Activated CD4-positive, alpha-beta T cell treated with anti-CD3 and anti-CD28 coated beads, Interleukin-2, amount 50 U/mL, for 24 hours (primary cell): ENCODE measurements at places on chromosomes 3 and 15.

DNA sequence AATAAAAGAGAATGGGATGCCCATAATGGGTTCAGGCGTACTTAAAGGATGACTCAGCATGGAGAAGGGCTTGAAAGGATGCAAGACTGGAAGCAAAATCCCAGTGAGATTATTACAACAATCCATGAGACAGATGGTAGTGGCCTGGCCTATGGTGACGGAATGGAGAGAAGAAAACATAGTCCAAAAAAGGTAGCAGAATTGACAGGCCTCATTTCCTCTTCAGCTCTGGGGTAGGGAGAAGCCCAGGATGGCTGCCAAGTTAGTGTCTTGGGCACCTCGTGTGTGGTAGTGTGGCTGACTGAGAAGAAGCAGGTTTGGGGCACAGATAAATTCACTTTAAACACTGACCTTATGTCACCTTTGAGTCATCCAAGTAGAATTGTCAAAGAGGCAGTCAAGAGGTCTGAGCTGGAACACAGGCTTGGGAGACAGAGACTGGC, 18.1 kb downstream of the MB21D2 start:
- DNase-seq = no peak

GRCh38 chr3:57142411-57142723, 22.8 kb downstream of the IL17RD start:
- DNase-seq = no peak

DNA sequence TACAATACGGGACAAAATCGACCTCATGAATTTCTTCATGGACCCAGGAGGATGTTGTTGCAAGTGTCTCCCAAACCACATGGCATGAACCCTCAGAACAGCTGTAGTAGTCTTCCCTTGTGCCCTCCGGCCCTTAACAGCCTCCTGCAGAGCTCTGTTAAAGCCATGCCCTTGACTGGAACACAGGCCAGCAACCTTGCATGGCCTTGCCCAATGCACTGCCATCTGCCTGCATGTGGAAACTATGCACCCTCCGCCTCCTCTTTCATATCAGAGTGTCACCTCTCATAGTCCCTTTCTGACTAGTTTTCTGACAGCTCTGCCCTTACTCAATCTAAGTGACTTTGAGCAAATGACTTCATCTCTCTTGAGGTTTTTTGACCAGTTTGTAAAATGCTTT, 39.4 kb upstream of the TRIM71 start:
- no peak for DNase-seq

DNA sequence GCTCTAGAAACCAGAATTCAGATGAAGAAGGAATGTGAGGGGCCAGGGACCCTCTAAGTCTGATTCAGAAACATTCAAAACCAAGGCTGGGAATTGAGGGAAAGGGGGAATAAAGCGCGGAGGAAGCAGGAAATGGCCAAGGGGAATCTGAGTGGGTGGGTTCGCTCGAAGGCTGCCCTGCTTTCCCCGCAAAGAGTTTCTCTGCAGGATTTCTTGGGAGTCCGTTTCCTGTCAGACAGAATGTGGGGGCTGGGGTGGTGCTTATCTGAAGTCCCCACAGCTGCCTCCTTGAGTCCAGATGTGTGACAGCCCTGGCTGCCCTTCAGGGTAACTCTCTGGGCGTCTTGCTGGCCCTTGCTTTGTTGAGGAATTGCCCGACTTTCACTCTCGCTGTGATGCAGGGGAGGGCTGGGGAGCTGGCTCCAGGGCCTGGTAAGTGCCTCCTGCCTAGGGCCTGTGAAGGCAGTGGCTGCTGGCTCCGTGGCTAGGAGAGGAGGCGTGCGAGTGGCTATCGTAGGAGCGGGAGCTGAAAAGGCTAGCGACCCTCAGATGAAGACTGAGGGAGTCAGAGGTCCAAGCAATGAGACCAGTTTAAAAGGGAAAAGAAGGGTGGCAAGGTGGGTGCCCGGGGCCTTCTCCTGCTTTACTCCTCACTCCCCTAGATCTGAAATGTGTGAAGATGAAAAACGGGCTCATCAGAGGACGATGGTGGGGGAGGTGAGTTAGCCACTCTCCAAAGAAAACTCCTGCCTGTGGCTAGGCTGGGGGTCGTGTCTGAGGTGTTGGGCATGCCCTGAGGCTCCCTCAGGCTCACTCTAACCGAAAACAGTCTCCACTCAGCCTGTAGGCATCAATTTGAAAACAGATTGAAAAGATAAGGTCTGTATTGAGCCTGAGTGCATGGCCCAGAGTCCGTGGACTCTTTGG, 143.9 kb upstream of the UMPS start:
- no peak for DNase-seq

DNA sequence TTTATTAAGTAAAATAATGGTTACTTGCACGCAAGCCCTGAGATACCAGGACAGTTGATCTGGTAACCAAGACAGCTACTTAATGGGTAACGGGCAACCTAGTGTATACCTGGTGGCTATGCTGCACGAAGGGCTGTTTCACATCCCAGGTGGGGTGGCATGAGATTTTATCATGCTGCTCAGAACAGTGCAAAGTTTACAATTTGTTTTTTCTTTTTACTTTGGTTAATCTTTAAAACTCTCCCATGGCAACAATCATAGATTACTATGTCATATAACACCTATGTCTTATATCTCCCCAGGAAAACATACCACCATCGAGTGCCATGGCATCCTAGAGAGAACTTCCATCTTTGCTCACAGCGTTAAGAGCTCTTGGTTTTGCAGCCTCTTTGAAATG, 32.2 kb upstream of the SLC28A1 start:
- DNase-seq = no peak

- DNase-seq = no peak
These were observed 2.1 kb downstream of the SOX14 start for GRCh38 chr3:137766041-137766875.

DNA sequence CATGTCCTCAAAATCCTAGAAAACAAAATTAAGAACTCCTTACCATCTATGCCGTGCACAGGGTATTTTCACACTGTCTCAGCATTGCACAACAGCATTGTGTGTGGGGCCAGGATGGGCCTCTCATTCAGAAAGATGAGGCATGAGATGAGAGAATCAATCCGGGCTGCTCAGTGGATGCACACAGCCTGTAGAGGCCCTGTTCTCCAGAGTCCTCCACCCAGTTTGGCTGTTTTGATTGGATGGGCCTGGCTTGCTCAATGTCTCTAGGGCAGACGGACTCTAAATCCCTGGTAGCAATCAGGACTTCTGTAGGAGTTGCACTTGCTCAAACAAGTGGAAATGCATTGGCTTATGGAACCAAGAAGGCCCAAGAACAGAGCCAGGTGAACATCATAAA, 20.2 kb upstream of the CPNE9 start:
- no peak for DNase-seq

- DNase-seq = no peak
These were observed 65.7 kb downstream of the SLC12A8 start for GRCh38 chr3:125146626-125147490.

GRCh38 chr3:68173012-68173634, 518.7 kb upstream of the SUCLG2 start:
- DNase-seq = no peak

GRCh38 chr3:115239717-115240116, 92.6 kb upstream of the ZBTB20 start:
- DNase-seq = no peak

DNA sequence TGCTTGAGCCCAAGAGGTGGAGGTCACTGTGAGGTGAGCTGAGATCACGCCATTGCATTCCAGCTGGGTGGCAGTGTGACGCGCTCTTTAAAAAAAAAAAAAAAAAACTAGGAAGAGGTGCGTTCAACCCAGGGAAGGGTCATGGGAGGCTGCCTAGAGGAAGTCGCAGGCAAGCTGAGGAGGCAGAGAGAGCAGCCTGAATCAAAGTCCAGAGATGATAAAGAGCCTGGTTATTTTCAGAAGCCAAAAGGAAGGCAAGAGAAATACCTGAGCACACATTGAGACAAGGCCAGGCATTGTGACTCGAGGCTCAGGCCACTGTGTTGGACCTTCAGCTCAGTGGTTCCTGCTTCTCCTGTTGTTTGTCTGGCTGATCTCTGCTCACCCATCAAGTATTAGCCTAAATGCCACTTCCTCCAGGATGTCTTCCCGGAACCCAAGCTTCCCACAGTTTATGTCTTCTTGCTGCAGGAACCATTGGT, 16.1 kb upstream of the GCNT3 start:
- no peak for DNase-seq

DNA sequence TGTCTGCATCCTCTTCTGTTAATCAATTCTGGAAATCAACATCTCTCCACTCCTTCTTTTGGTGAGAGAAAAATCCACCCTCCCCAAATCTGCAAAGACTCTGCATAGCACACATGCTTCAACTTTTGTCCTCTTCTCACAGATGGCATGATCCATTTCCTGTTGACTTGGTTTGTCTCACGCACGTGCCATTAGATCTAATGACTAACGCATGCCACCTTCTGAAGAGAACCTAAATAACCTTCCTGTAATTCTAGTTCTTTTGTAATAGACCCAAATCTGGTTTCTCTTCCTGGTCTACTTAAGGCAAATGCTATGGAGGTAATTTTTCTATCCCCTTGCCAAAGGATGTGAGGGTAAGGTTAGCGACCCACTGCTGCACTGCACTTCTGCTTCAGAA, 51.0 kb upstream of the ATOSA start:
- DNase-seq = no peak

GRCh38 chr3:12708584-12709192, 44.8 kb upstream of the RAF1 start:
- DNase-seq = no peak
